ENCODE measurements at places on chromosomes 12 and 14.

GRCh38 chr12:27841392-27841882 is 61.4 kb upstream of the MANSC4 start:
- DNase-seq: no peak

GRCh38 chr12:127143020-127143419 is 1124.0 kb upstream of the TMEM132C start:
- no peak for DNase-seq

DNA sequence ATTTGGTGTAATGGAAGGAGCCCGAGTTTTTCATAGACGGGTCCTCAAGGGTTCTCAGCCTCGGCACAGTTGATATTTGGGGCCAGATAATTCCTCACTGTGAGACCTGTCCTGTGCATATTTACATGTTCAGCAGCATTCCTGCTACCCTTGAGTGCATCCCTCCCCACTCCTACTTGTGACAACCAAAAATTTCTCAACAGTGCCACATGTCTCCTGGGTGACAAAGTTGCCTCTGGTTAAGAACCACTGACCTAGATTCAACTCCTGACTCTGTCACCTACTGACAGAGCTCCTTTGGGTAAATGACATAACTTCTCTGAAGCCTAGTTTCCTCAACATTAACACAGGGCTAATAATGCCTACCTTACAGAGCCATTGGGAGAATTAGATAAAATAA is 60.4 kb downstream of the TTC9 start:
- no peak for DNase-seq

- DNase-seq: no peak
Measured at GRCh38 chr14:61090432-61091216, 109.6 kb downstream of the SLC38A6 start.

GRCh38 chr12:57894399-57895292 is 46.7 kb upstream of the ATP23 start:
- no peak for DNase-seq

- peak; percentile 19 for DNase-seq
Measured at GRCh38 chr12:113601656-113602263, 130.1 kb upstream of the LHX5 start.

- DNase-seq: no peak
Measured at GRCh38 chr12:34203866-34204620, 181.7 kb downstream of the ALG10 start.

All from activated CD4-positive, alpha-beta T cell treated with anti-CD3 and anti-CD28 coated beads, Interleukin-2, amount 10 ng/mL, durations not matched to agents 7 days and 5 days (primary cell).